Lung microvascular endothelial cell (primary cell): ENCODE measurements at places on chromosomes 12 and 14. TPM values are rescaled to one million over a fixed set of nuclear protein-coding genes. Genes with fewer than 3 reads are reported as not detected.

DNA sequence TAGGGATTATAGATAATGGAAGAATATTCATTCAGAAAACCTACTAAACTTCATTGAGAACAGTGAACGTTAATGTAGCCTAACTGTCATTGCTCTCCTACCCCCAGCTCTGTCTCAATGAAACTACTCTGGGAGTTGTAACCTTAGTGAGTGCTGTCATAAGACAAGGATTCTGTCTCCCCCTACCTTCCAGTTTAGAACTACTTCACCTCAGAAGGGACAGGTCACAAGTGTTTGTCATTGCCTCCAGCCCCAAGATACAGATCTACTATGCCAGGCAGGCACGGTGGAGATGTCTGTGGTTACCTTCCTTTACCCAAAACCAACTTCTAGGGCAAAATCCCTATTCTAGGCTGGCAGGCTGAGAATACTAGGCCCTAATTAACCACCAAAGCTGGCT is 833.1 kb upstream of the SEL1L start:
- DNase-seq = no peak

- DNase-seq = no peak
Observed at GRCh38 chr12:6071589-6071988, 52.9 kb downstream of the VWF start.

GRCh38 chr12:81757731-81758365 is 1.3 kb downstream of the PPFIA2 start:
- no peak for DNase-seq

DNA sequence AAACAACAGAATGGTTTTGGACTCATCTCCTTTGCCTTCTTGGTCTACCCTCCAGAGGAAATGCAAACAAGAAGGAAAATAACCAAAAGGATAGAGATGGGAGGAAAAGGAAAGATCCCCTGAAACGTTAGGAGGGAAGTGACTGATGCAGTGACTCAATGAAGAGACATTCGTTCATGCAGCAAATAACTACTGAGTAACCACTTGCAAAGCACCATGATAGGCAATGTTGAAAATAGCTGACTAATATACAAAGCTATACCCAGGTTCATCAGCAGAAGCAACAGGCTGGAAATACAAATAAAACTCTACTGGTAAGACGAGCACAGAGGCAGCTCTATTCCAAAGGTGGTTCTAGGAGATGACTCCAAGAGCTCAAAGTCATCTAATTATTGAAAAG is 41.8 kb downstream of the R3HDM2 start:
- peak; percentile 87 for DNase-seq

TMEM229B gene
- total RNA-seq = 0.40 and 0.44 TPM in 2 replicates

DNA sequence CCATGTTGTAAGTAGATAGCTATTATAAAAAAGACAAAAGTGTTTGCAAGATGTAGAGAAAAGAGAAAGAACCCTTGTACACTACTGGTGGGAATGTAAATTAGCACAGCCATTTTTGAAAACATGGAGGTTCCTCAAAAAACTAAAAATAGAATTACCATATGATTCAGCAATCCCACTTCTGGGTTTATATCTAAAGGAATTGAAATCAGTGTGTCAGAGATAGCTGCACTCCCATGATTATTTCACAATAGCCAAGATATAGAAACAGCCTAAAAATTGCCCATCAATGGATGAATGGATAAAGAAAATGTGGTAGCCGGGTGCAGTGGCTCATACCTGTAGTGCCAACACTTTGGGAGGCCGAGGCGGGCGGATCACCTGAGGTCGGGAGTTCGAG is 9.2 kb downstream of the PSMC6 start:
- DNase-seq = no peak

MBIP gene
- 3.5 and 6.5 TPM in 2 replicates for total RNA-seq

DNA sequence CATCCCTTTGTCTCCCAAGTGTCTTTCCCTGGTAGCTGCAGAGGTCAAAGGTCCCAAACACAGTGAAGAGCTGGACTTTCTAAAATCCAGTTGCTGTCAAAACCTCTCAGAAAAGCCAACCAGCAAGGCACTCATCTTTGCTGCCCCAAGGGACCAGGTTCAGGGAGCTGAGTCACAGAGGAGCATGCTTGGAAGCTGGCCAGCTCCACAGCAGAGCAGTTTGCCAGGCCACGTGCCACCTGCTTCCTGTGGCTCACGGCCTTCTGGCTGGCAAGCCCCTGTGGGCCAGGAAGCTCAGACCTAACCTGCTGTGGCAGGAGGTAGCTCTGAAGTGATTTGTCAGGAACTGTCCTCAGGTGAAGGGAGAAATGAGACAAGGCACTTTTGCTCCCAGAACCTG is 3.6 kb downstream of the ISCU start:
- peak; percentile 92 for DNase-seq

DNA sequence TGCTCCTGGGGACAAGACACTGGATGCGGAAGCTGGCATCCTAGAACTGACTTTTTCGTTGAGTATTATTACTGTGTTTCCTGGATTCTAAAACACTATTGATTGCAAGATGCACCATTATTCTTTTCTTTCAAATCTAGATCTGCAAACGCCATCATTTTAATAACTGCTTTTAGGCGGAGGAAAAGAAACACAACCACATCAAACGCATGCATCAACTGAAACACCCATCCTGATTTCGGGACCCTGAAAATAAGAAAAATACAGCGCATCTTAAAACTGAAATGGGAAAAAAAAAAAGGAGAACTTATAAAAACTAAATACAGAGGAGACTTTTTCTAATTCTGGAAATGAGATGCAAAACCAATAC is 103.7 kb upstream of the MAX start:
- no peak for DNase-seq

DNA sequence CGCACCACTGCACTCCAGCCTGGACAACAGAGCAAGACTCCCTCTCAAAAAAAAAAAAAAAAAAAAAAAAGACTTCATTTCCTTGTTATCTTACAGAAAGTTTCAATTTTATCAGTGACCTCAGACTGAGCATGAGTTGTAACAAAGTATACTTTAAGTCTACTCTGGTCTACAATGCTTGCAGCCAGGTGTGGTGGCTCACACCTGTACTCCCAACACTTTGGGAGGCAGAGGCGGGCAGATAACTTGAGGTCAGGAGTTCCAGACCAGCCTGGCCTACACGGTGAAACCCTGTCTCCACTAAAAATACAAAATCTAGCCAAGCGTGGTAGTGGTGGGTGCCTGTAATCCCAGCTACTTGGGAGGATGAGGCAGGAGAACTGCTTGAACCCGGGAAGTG is 18.0 kb downstream of the HNRNPC start:
- no peak for DNase-seq

SLC11A2 gene
- 35.7 and 39.7 TPM in 2 replicates for total RNA-seq

- no peak for DNase-seq
Observed at GRCh38 chr14:54325766-54326165, 71.0 kb upstream of the CDKN3 start.

DNA sequence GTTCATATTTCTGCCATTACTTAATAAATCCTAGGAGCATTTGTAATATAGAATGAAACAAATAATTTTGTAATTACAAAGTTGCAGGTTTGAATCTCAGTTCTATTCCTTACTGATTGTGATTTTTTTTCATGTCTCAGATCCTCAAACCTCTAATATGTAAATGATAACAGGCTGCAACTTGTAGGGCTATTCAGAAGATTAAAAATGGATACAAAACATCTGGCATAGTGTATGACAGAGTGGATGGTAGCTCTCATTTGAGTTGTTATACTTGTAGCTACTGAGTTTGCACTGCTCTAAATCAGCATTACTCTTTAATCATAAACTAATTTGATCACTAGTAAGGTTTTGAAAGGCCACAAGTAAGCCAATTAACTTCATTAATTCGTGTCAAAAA is 406.3 kb upstream of the MGAT4C start:
- no peak for DNase-seq

DNAI7 gene
- total RNA-seq = not detected in 2 replicates

DNA sequence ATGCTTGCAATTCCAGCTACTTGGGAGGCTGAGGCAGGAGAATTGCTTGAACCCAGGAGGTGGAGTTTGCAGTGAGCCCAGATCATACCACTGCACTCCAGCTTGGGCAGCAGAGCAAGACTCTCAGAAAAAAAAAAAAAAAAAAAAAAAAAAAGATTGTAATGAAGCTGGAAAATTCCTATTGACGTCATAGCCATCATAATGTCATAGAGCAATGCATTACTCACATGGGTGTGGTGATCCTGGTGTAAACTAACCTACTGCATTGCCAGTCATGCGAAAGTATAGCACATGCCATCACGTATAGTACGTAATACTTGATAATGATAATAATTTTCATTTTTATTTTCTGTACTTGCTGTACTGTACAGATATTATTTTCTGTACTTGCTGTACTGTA is 42.7 kb upstream of the NID2 start:
- no peak for DNase-seq

CD163L1 gene
- total RNA-seq = 3.2 and 10.2 TPM in 2 replicates

C12orf75 gene
- 5.8 and 14.8 TPM in 2 replicates for total RNA-seq

KRT5 gene
- total RNA-seq = not detected in 2 replicates

GRCh38 chr12:29547151-29547632 is 49.7 kb upstream of the OVCH1 start:
- DNase-seq = no peak
